ENCODE measurements at places on chromosomes 3 and 15.
A peak's percentile ranks its signal among the peaks of the same experiment; 100 is the strongest.

DNA sequence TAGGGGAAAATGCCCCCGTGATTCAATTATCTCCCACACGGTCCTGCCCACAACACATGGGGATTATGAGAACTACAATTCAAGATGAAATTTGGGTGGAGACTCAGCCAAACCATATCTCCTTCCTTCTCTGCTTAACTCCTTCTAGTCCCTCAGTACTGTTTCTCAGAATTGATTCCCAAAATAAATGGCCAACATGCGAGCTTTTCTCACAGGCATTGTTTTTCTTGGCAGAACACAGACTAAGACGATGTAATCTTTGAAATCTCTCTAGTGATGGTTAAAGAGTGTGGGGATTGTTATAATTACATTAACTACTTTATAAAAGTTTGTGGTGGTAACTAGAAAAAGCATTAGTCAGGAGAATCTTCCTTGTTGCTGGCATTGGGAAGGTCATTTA is 366.5 kb downstream of the LPP start:
- no peak for DNase-seq

GRCh38 chr3:54270816-54271526 is 148.6 kb downstream of the CACNA2D3 start:
- DNase-seq = no peak

- DNase-seq = no peak
Measured at GRCh38 chr3:120907659-120908029, 361 bp upstream of the STXBP5L start.

- no peak for DNase-seq
Measured at GRCh38 chr3:36408146-36408545, 27.8 kb downstream of the STAC start.

GRCh38 chr3:148211725-148212124 is 486.0 kb upstream of the AGTR1 start:
- no peak for DNase-seq

DNA sequence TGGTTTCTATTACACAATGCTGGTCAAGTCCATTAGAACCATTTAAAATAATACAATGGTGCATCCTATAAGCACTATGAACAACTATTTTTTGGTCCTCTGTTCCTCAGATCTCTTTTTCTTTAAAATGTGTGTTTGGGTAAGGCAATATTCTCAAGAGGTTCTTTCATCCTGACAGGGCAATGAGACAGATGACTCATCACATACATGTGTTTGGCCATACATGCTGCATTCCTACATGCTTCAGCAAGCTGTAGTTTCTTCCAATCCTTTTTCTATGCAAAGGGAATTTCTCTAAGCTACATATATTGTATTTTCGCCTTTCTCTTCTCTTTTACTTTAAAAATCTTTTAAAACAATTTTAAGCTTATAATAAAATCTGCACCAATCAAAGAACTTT is 52.7 kb downstream of the OTOL1 start:
- no peak for DNase-seq

DNA sequence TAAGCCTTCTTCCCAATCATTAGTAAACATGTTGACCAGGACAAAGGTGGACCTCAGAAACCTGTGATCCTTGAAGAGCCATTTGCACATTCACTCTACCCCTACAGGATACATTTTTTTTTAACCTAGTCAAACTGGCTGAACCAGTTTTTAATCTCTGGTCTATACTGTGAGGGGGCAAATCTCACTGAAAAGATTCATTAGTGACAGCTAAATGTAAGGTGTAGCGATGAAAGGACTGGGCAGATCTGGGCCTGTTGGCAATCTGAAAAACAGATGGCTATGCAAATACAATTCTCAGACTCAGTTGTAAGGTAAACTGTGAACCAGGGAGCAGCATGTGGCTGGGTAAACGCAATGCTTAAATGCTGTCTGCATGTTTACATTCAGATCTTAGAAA is 75.6 kb upstream of the SNTN start:
- no peak for DNase-seq

- DNase-seq = no peak
Measured at GRCh38 chr3:26449996-26450395, 172.6 kb upstream of the LRRC3B start.

DNA sequence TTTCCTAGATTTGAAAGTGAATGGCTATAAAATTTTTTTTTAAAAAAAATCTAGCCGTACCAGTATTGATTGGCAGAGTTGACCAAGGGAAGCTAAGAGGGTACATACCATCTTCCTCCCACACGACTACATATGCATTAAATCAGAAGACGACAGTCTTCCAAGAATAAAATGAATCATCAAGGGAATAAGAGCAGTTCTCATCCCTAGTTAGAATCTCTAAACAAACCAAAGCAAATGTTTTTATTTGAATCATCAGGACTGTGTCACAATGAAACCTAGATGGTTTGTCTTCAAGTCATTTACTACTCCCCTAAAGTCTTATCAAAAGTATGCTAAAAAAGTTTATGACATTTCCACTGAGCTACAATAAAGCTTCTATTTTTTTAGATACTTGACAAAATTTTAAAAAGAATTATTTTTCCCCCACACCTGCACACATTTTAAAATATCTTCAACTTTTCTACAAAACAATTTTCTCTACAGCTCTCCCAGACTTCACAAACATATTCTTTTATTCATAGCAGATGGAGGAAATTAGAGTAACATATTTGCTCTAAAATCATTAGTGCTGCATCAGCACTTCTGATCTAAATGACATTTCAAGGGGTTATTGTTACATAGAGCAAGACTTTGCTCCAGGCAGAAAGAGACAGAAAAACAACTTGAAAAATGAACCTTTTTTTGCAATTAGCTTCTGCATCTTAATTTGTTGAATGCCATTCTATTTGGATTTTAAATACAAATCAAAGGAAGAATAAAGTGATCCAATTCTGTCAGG is 547.1 kb downstream of the FHIT start:
- DNase-seq = no peak

DNA sequence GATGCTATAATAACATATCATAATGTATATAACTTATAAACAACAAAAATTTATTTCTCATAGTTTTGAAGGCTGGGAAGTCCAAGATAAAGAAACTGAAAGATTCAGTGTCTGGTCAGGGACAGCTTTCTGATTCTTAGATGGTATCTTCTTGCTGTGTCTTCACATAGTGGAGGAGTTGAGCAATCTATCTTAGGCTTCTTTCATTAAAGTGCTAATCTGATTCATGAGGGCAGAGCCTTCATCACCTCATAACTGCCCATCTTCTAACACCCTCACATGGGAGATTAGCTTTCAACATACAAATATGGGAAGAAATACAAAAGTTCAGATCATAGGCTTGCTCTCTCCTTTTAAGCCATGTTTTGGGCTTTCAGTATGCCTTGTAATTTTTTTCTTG is 774.8 kb upstream of the EPHA6 start:
- DNase-seq = no peak

- no peak for DNase-seq
Measured at GRCh38 chr15:77525907-77526594, 105.4 kb downstream of the HMG20A start.

DNA sequence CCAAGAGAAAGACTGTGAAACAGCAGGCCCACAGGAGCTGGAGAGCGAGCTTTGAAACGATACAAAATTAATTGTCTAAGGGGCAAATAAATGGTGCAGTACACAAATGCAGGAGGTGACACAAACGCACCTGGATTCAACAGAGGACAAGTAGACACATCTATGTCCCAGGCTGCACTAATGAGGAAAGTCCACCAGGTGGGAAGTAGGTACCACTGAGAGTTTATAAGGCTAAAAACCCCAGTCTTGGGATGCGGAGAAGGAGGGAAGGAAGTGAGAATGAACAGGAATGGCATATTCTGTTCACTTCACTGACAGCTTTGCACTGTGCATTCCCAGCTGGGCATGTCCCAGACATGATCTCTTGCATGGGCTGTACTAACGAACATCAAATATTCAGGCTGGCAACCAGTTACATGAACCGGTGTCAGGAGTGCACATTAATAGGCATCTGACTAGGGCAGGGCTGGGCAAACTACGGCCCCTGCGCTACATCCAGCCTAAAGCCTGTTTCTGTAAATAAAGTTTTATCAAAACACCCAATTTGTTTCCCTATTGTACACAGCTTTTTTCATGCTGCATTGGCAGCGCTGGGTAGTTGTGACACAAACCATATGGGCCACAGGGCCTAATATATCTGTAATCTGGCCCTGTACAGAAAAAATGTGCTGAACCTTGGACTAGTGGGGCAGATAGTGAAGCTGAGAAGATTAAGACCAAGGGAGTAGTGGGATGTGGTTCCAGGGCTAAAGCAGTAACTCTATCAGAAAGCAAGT is 107.0 kb downstream of the IGF2BP2 start:
- DNase-seq = no peak

GRCh38 chr3:152638214-152638613 is 196.7 kb upstream of the P2RY1 start:
- DNase-seq = no peak

- DNase-seq = no peak
Measured at GRCh38 chr15:68653031-68653635, 74.3 kb downstream of the CORO2B start.

- no peak for DNase-seq
Measured at GRCh38 chr3:102163039-102163817, 271.6 kb upstream of the ZPLD1 start.

- DNase-seq = no peak
Measured at GRCh38 chr15:58268746-58269267, 130.6 kb downstream of the AQP9 start.

DNA sequence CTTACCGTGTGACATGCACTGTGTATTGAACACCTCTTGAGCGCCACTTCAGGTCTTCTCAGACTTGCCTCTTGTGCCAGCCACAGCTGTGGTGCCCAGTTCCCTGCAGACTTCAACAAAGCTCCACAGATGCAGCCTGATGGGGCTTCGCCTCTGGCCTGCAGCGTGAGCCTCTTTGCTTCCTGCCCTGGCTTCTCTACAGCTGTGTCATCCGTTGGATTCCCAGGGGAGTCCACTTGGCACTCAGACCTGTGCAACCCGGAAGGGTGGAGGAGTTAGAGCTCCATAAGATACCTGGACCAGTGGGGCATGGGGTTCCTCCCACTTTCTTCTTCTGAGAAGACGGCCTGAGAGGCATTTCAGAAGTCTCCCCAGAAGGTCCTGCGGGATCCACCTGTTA is 57.7 kb upstream of the BNIP2 start:
- no peak for DNase-seq

DNA sequence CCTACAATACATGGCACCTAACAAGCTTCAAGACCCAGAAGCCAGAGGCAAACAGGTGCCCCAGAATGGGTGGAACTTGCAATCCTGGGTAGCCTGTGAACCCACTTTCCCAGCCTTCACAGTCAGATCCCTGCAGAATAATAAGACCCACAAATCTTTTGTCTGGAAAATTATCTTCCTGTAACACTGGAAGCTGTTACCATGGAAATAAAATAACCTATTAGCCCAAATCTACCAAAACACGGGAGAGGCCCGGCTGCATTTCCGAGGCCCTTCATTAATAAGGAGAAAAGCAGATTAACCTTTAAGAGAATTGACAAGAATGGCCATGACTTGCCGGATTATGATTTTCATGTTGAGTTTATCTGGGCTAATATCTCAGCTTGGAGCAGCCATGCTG is 256.1 kb upstream of the PROK2 start:
- no peak for DNase-seq

- no peak for DNase-seq
Measured at GRCh38 chr15:91535856-91536500, 317.5 kb upstream of the SLCO3A1 start.

DNA sequence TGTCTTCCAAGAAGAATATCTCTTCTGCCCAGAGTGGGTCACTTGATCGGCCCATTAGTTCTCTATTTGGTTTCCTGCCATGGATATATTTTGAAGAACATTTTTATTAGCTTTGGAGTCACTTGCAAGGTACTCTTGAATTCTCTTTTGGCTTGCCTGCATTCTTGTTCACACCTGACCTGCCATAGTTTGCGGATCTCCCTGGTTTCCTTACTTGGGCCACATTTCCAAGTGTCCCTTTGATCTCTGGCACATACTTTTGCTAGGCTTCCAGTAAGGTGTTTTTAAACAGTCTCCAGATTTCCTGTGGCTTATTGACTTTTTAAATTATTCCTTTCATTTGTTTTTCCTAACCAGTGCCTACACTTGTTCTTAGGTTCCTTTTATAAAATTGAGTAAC is 488.5 kb upstream of the MDFIC2 start:
- no peak for DNase-seq

GRCh38 chr15:72358650-72359171 is 17.1 kb downstream of the HEXA start:
- no peak for DNase-seq

DNA sequence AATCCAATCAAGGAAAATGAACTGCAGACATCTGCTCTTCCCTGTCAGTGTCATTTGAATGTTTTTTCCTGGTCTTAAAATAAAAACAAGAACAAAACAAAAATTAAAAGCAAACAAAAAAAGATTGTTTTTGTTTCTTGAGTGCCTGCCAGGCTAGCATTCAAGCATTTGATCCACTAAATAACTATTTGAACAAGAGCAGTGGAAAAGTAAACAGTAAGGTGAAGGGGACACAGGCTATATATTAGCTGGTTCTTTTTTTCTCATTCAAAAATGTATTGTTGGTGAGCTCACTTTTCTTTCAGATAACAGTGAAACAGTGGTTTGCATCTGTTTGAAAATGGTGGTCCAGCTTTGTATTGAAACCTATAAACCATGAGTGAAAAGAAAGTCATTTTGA is 586.9 kb upstream of the SGO1 start:
- DNase-seq = no peak

GRCh38 chr3:129593595-129594339 is 12.7 kb downstream of the PLXND1 start:
- DNase-seq = peak; percentile 52

DNA sequence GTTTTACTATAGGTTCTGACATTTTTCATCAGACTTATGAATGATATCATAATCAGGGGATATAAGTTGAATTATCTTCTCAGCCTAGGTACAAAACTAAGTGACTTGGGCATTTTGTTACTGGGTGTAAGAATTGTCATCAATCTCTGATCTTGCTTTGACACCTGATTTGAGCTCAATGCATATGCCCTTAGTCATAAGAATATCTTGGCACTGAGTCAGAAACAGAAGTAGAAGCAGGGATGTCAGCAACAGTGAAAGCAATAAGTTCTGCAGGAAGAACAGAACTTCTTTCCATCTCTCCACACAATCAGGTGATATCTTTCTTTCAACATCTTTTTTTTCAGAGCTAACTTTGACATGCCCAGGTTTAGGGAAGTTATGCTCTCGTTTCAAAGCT is 14.6 kb downstream of the SLITRK3 start:
- no peak for DNase-seq

GRCh38 chr15:90642464-90643300 is 74.5 kb upstream of the BLM start:
- no peak for DNase-seq
